ENCODE measurements at places on chromosomes 3 and 15. TPM values are rescaled to one million over a fixed set of nuclear protein-coding genes. Genes with fewer than 3 reads are reported as not detected.

DNA sequence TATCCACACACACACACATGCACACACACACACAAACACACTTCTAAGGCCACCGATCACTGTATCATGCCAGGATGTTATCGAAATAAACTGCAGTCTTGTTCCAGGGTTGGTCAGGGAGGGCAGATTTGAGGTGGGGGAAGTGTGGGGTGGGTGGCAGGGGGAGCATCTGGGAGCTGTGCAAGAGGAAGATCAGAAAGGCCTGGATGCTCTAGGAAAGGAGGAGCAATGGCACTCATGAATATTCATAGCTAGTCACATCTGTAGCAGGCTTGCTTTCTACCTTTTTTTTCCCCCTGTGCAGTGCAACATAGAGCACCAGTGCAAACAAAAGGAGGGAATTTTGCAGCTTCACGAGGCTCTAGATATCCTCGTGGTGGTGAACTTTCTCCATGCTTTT, 84.9 kb downstream of the MEIS2 start:
- DNase-seq = no peak

The TERC gene
- 2.9 TPM for total RNA-seq

The C2CD4B gene
- not detected for total RNA-seq

GRCh38 chr3:187025656-187026316, 95.5 kb downstream of the ST6GAL1 start:
- DNase-seq = no peak

The EFCAB12 gene
- 0.22 TPM for total RNA-seq

GRCh38 chr3:1587426-1587825, 494.6 kb downstream of the CNTN6 start:
- no peak for DNase-seq

GRCh38 chr15:74656935-74657535, 38.8 kb downstream of the EDC3 start:
- DNase-seq = no peak

- DNase-seq = no peak
Observed at GRCh38 chr3:8625991-8626390, 18.6 kb downstream of the SSUH2 start.

GRCh38 chr15:95875121-95875643, 455.3 kb upstream of the NR2F2 start:
- DNase-seq = peak; percentile 47

The CLDN18 gene
- total RNA-seq = not detected

DNA sequence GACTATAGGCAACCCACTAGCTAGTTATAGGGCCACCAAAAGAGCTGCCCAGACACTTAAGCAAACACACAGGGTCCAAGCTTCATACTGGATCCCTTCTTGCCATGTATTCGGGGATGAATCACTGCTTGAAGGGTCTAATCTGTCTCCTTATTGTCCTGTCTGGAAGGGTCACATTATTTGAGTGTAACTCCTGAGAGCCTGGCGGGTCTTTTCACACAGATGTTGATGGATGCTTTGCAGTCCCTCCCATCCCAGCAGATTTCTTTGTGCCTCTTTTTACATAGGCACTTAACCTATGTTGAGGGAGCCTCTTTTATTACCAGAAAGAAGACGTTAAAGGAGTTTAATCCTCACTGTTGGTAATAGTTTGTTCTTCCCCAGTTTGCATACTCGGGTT, 56.6 kb downstream of the BBX start:
- no peak for DNase-seq

- DNase-seq = no peak
Observed at GRCh38 chr3:36738702-36739101, 25.7 kb downstream of the DCLK3 start.
